LNCaP clone FGC (cell line): ENCODE measurements at places on chromosomes 1 and 21.

GRCh38 chr1:59089922-59090457 is 206.9 kb upstream of the FGGY start:
- no peak for DNase-seq

DNA sequence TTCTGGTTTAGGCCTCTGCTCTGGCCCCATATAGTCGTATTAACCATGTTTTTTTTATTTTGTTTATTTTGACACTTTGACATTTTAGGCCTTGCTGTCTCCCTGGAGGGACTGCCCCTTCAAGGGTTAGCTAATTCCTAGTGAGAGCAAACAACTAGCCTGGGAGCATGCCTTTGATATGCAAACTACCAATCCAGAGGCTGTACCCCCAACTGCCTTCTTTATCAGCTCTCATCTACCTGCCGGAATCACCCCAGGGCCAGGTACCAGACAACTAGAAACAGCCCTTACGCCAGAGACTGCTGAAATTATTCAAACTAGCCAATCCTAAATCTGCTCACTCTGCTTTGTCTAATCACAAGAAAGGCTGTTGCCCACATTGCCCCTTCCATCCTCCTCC is 13.0 kb upstream of the ST6GALNAC5 start:
- no peak for DNase-seq

DNA sequence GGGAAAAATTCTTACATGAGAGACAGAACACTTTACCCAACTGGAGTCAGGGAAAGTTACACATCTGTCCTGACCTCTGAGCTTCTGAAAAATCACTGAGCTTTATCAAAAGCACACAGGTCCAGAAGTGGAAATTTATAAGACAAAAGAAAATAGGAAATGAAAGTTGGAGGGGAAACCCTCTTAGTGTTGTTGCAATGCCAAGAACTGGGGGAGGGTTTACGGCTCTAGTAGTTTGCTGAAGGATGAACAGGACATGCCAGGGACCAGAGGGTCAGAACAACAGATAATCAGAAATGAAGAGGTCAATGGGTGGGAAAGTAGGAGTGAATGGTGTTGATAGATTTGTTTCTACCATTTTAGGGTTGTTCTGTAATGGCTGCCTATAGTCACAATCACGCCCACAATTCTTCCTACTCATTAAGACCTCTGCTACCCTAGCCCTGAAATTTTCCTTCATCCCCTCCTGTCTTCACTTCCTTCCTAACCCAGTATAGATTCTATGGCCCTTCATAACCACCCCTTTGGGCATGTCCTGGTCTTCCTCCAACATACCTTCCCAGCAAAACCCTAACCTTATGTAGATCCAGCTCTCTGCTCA is 30.3 kb upstream of the FMOD start:
- no peak for DNase-seq

DNA sequence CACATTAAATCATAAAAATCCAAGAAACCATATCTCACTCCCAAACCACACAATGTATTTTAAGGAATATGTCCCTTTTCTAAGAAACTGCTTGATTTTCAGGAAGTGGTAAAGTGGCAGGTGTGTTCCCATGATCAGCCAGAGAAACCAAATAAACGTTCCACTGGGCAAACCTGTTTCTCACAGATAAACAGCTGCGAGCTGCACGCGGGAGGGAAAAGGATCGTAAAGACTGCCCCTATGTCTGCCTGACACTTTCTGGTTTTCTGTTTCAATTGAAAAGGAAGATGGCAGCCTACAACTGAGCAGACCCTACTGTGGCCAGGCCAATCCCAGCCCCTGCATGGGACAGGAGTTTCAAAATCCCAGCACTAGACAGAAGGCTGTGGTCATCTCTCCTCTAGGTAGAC is 36.6 kb downstream of the HIVEP3 start:
- DNase-seq: peak; percentile 83

DNA sequence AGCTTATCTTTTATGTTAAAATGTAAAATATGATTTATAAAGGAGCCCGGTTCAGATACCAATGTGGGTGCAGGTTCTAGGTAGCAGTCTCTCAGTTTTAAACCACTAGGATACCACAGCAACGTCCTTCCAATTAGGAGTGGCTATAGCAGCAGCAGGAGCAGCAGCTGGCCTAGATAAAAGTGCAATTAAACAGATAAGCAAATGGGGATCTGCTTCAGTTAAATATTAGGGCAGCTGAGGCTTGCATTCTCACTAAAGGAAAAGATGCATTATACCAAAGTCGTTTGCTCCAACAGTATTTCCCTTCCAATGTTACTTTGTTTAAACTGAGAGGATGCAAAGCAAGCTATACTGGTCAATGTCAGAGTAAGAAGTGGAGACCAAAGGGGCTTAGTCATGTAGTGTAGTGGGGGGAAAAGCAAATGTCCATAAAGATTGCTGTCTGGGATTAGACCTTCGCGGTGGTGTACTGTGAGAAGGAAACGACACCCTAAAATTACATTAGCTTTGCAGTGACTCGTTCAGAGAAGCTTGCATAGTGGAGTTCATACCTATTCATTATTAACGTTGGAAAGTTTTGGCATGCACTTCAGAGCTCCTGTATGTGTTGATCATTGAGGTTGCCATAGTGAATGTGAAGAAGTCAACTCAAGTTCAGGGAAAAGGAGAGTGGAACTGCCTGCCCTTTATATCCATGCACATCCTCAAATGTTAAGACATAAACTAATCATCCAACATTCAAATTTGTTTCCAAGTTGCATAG is 272.2 kb downstream of the VAV3 start:
- no peak for DNase-seq

GRCh38 chr1:176539018-176539417 is 76.0 kb downstream of the PAPPA2 start:
- no peak for DNase-seq

DNA sequence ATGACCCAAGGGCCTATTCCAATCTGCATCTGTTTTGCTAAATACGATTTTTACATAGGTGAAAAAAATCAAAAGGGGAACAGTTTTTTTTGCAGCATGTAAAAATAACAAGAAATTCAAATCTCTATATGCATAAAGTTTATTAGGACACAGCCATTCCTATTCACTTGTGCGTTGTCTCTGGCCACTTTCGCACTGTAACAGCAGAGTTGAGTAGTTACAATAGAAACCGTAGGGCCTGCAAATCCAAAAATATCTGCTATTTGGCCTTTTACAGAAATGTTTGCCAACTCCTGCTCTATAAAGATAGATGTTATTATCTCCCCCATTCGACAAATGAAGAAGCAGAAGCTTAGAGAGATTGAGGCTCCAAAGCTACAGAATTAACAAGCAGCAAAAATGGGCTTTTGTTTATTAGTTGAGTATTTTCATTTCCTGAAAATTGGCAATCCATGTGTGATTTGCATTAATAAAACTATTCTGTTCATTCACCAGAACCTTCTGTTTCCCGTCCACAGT is 5.5 kb downstream of the DYNLT5 start:
- no peak for DNase-seq
